ENCODE measurements at places on chromosomes 5 and 9. TPM values are rescaled to one million over a fixed set of nuclear protein-coding genes. Genes with fewer than 3 reads are reported as not detected.

SPINK4 gene
- total RNA-seq: not detected

HTR4 gene
- not detected for total RNA-seq

PKN3 gene
- 10.4 TPM for total RNA-seq

CEL gene
- 0.17 TPM for total RNA-seq

ZDHHC11 gene
- 0.34 TPM for total RNA-seq

STING1 gene
- 51.0 TPM for total RNA-seq

SLC9A3 gene
- total RNA-seq: 1.5 TPM

FBN2 gene
- total RNA-seq: 52.6 TPM

FBXL7 gene
- 6.8 TPM for total RNA-seq

TAF11L5 gene
- total RNA-seq: not detected

PPP1R2B gene
- total RNA-seq: not detected

MYO10 gene
- total RNA-seq: 15.6 TPM

TNC gene
- 39.7 TPM for total RNA-seq

PDE6A gene
- not detected for total RNA-seq

CTNND2 gene
- total RNA-seq: not detected

WHRN gene
- total RNA-seq: 0.15 TPM

PCDHB15 gene
- total RNA-seq: 0.17 TPM

BASP1 gene
- total RNA-seq: 196 TPM

ZDHHC21 gene
- 1.6 TPM for total RNA-seq

IRX2 gene
- 2.2 TPM for total RNA-seq

NOTCH1 gene
- total RNA-seq: 9.7 TPM
